ENCODE measurements at places on chromosomes 1 and 21.
A peak's percentile ranks its signal among the peaks of the same experiment; 100 is the strongest.

DNA sequence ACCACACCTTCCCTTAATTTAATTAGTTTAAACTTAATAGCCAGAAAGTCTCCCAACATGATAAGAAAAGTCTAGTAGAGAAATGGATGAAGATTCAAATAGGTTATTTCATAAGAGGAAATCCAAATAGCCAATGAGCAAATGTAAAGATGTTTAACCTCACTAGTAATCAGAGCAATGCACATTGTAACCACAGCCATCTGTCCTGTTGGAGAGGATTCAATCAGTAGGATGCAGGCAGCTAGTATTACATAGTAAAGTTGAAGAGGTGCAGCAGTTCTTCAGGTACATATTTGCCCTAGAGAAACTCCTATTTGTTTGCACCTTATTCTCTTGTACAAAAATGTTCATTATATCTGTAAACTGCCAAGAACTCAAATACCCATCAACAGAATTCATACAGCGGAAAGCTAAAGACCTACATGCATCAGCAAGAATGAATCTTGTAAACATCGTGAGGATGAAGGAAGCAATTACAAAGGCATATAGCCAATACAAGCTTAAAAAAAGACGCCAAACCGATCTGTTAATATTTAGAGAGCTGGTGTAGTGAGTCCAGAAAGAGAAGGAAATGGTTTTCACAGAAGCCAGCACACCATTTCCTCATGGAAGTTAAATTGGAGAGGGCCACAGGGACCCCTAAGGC, 27.9 kb downstream of the DIP2A start:
- no peak for DNase-seq

DNA sequence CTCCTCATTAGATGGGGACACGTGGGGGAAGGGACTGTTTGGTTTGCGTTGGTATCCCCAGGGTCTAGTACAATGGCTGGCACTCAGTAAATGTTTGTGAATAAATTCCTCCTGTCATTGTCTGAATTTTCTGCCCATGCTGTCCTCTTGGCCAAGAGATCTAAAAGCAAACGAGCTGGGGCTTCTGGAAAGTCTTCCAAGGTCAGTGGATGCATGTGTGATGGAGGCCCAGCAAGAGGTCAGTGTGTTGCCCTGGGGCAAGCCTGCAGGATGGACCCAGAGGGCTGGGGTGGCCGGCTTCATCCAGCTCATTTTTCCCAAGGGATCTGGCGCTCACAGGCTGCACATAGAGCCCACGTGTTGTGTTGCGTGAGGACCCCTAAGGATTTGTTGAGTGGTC, 30.0 kb upstream of the JUN start:
- DNase-seq = no peak

DNA sequence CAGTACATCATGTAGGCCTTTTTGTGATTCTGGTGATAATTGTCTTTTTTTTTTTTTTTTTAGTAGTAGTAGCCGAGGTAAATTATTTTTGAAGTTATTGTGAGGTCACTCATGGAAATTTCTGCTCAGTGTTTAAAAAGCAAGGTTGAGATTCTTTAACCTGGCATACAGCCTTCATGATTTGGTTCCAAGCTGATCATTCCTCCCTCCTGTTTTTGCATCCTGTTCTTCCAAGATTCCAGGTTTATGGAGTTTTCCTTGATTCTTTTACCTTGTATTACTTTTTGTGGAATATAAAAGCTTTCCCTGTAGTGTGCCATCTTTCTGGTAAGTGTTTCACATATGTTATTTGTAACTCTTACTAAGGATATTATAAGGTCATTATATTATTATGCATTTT, 9.1 kb downstream of the ZFYVE9 start:
- no peak for DNase-seq

GRCh38 chr1:118934706-118935105, 53.4 kb downstream of the TBX15 start:
- DNase-seq = no peak

DNA sequence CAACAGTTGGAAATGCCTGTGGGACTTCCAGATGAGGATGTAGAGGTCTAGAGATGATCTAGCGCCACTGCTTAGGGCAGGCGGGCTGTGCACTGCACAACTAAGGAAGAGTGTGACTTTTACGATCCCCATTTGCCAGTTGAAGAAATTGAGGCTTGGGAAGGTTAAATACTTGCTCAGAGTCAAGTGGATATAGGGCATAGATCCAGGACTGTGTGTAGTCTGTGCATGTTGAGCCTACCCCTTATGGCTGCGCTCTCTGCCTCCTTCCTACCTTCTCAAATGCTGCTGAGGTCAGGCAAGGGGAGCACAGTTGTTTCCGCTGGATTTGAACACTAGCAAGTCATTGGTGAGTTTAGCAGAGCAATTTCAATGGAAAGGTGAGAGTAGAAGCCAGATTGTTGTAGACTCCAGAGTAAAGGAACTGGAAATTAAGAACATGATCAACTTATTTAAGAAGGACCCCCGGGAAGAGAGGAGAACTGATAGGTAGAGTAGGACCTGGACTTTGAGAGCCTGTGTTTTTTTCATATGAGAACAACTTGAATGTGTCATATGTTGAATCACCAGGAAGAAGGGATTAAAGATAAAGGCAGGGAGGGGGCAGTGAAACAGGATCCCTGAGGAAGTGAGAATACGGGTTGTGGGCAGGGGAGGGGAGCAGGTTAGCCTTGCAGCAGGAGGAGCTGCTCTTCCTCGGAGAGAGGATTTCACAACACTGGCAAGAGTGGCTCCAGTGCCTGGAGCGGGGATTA, 2.7 kb downstream of the CAPN2 start:
- peak; percentile 88 for DNase-seq

Measured in ACHN (cell line).